ENCODE measurements at places on chromosomes 3 and 15. TPM values are rescaled to one million over a fixed set of nuclear protein-coding genes. Genes with fewer than 3 reads are reported as not detected.

The AADACL2 gene
- 0.48 TPM for total RNA-seq

DNA sequence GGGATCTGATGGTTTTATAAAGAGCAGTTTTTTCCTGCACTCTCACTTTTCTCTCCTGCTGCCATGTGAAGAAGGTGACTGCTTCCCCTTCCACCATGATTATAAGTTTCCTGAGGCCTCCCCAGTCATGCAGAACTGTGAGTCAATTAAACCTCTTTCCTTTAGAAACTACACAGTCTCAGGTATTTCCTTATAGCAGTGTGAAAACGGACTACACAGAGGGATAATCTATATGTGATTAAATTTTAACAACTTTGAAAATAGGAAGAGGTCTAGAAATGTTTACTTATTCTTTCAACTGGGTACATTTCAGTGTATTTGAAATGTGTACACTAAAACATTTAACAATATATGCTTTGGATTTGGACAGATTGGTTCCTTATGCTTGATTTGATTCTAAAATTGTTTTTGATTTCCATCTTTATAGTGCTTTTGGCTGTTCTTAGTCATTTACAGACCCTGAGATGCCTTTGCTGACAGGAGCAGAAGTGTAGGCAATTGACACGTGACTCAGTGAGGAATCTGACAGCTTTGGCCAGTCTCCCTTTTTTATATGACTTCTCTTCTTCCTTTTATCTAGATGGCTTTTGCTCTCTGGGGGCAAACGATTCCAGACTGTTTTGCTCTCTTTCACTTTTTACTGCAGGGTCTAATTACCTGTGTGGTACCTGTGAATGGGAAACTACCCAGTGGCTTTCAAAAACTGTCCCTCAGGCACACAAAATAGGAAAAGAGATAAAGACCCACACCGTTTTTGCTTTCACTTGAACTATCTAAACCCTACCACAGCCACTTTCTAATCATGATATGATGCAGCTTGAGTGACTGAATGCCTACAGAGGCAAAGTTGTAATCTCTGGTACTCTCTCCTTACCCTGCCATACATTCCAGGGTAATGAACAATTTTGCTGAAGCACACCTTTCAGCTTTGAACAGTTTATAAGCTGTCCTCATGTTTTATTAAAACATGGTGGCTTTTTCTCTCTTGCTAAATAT lies 422.6 kb downstream of the ROBO1 start:
- DNase-seq = no peak

GRCh38 chr3:120369037-120369467 lies 19.9 kb upstream of the LRRC58 start:
- DNase-seq = no peak

The C3orf80 gene
- 1.0 TPM for total RNA-seq

DNA sequence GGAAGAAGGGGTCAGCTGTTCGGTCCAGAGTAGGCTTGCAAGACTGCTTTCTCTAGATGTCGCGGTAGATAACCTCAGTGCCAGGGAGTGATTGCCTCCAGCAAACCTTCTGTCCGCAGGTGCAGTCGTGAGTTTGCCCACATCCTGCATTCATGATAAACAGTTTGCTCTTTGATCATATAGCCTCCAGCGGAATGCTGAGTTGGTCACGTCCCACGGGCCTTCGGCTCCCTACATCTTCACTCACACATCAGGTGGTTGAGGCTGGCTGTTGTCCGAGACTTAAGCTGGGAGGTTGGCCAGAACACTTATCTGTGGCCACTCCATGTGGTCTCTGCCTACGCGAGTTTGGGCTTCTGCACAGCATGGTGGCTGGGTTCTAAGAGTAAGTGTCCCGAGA lies 62.1 kb upstream of the NR2C2 start:
- no peak for DNase-seq

DNA sequence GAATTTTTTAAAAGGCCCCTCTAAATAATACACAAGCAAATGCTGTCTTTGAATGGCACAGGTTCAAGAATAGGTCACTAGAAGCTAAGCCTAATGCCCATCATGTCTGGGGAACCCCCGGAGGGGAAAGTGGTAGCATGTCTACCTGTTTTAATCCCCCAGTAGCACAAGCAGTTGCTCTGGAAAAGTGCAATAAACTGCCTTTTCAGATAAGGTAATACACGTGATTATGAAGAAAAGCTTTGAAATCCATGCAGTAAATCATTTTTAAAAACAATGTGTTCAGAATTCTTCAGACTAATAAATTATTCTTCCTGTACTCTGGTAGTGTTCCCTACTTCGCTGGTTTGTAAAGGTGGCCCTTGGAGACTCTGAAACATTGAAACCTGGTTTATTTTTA lies 922.2 kb downstream of the ROBO1 start:
- DNase-seq = no peak

The BAHD1 gene
- total RNA-seq = 7.9 TPM

- no peak for DNase-seq
These were observed 921.0 kb upstream of the ROBO1 start for GRCh38 chr3:80688814-80689213.

The GNB4 gene
- total RNA-seq = 124 TPM

The EXD1 gene
- not detected for total RNA-seq

DNA sequence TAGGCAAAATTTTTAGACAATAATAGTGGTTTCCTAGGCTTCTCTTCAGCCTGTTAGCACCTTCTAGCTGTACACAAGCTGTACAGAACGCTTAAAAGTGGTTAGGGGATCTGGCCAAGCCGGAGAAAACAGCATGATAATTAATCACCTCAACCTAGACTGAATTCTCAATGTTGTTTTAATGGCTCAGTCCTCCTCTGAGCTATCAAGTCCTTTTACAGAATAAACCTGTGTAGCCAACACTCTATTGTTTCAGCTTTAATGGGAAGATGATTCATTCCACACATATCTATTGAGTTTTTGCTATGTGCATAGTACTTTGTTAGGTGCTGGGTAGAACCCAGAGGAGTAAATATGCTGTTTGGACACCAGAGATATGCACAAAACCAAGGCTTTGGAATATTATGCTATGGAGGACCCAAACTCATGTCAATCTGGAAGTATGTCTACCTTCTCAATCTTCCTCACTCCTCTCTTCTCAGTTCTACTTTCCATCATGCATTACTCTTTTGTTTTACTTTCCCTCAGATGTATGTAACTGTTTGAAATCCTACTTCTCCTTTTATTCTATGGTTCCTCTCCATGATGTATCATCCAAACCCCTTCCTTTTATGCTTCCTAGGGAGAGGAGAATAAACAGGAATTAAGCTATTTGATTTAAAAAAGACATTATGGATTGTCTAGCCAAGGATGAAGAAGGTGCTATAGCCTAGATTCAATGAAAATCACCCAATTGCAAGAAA lies 27.6 kb upstream of the UBE2E2 start:
- DNase-seq = no peak

DNA sequence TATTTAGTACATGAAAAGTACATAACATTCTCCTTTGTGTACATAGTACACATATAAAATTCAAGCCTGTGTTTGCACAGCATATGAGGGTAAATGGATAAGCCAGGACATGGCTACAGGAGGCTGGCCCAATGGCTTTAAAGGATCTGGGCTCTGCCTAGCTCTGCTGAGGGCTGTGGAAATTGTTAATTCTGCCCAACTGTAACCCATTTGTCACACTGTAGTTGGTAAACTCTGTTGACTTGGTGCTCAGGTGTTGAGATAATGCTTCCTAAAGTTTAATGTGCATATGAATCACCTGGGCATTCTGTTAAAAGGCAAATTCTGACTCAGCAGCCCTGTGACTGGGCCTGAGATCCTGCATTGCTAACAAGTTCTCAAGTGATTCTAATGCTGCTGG lies 196.5 kb upstream of the ZPLD1 start:
- DNase-seq = no peak

DNA sequence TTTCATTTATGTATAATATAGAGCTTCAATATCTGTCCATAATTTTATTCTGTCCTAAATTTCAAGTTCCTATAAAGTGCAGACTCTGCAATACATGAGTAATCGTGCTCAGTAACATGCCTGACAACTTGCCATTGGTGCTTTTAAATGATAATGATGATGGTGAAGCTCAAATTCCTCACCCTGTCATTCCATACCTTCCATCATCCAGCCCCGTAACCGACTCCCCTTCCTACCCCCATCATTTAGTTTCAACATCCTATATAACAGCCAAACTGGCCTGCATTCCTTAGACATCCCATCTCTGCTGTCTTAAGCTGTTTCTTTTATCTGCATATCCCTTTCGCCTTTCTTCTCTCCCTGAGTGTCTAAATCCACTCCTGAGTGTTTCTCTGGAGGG lies 67.2 kb upstream of the DLG1 start:
- no peak for DNase-seq

The RBPMS2 gene
- total RNA-seq = 4.0 TPM

The COL6A5 gene
- 6.1 TPM for total RNA-seq

GRCh38 chr3:17579289-17580031 lies 163.0 kb downstream of the TBC1D5 start:
- DNase-seq = no peak

GRCh38 chr15:77538027-77538451 lies 94.7 kb downstream of the LINGO1 start:
- DNase-seq = no peak

DNA sequence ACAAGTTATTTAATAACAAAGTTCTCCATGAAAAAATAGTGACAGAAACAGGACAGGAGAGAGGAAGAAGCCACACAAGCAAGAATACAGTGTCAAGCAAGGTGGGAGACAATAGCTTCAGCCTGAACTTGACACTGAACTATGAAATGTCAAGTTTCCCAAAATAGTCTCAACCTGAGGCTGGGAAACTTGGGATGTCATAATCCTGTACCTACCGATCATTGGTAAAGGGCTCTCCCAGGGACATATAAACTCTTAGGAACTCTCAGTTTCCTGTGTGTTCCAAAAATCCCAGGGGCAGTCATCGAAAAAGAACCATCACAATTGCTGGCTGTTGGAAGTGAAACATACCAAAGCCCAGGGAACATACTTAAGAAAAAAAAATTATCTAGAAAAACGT lies 211.6 kb downstream of the P3H2 start:
- DNase-seq = no peak

GRCh38 chr15:85289677-85290365 lies 90.6 kb upstream of the AKAP13 start:
- DNase-seq = no peak

Data from urinary bladder (tissue), 4 donors.